ENCODE measurements at places on chromosomes 1 and 21. TPM values are rescaled to one million over a fixed set of nuclear protein-coding genes. Genes with fewer than 3 reads are reported as not detected.
A peak's percentile ranks its signal among the peaks of the same experiment; 100 is the strongest.

Gene NID1
- total RNA-seq: 50.9 TPM

Gene CYP4A11
- total RNA-seq: not detected

Gene OR10Z1
- not detected for total RNA-seq

Gene SPRR2G
- not detected for total RNA-seq

Gene C1orf141
- total RNA-seq: not detected

Gene HCRTR1
- not detected for total RNA-seq

GRCh38 chr1:157310401-157310800 is 172.2 kb upstream of the ETV3 start:
- no peak for DNase-seq

- DNase-seq: no peak
Observed at GRCh38 chr1:229218612-229219025, 52.3 kb upstream of the RAB4A start.

DNA sequence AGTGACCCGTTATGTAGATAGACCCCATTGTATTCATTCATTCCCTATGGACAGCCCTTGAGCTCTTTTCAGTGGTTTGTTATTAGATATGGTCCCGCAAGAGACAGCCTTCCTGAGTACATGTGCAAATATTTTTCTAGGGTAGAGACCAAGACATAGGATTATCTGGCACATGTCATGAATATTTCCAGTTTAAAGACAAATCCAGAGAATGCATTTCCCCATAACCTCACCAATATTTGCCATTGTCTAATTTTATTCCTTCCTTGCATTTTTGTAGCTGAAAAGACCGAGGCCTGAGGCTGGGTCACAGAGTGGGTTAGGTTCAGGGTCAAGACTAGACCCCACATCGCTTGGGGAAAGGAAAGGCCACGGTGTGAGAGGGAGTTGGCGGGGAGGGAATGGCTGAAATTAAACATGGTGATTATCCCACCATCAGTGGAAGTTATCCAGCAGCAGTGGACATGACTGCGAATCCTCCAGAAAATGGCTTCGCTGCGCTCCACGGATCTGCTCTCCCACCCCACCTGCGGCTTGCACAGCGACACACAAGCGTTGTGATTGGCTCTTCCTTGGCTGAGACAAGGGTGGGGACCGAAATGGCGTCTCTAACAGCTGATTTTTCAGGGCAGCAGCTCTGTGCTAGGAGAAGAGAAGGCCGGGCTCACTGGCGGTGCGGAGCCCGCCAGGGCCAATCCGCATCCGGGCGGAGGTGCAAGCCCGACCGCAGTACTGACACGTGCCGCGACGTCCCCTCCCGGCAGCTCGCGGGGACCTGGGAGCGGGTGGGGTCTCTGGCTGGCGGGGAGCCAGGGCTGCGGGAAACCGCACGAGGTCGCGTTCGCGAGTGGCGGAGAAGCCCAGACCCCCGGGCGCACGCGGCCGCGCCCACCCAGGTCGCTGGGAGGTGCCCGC is 16.1 kb upstream of the STMN1 start:
- peak; percentile 67 for DNase-seq

GRCh38 chr21:29418813-29419212 is 120.1 kb downstream of the BACH1 start:
- no peak for DNase-seq

DNA sequence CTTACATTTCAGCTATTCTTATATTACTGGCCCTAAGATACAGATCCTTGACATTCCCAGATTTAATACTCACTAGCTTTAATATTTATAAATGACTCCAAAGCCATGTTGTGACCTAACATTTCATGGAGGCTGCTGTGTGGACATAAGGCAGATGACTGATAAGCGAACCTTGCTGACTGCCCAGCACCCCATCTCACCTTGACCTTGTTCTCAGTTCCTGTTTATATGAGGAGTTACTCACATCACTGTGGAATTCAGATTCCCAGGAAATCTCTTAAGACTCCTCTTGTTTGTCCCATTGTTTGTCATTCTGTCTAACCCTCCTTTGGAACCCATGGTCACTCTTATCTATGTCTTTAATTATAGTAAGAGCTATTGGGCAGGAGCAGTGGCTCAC is 21.9 kb downstream of the RAB3B start:
- DNase-seq: no peak

DNA sequence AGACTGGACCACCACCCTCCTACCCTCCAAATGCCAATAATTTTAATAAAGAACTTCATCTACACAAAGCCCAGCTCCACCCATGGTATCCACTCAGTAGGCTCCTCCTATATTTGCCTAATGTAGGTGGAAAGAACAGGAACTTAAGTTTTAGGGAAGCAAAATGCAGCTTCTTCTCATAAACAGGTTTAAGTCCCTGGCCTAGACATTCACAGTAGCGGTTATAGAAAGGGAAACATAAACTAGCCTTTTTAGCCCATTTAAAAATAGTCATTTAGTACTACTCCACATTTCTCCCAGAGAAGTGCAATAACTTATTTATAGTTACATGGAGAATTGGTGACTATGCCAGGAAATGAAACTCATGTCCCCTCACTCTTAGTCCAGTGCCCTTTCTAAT is 56.6 kb upstream of the CPLANE2 start:
- DNase-seq: no peak
